ENCODE measurements at places on chromosomes 11 and 22.

DNA sequence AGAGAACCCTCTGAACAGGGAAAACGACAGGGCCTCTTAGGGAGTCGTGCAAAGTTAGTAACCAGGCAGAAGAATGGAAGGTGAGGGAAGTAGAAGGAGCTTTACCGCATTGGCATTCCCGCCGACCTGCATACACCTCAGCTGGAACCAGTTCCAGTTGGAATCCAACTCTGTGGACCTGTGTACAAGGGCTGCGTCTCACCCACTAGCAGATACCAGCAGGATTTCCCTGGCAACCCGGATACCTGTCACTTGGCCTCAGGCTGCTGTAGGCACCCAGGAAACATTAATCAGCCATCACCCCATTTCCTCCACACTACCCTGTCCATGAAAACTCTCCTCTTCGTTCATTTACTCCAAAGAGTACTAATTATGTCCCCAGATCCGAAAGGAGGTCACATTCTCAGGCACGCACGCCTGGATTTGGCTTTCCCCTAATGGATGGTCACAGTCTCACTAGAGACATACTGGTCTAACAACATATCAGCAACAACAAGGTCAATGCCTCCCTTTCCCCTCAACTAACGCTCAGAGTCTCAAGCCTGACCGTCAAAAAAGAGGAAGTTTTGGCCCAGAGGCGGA lies 842 bp downstream of the ARFGAP2 start:
- no peak for DNase-seq

GRCh38 chr22:47005506-47006408 lies 243.3 kb downstream of the TBC1D22A start:
- no peak for DNase-seq

GRCh38 chr11:46860218-46860617 lies 14.1 kb upstream of the CKAP5 start:
- no peak for DNase-seq

DNA sequence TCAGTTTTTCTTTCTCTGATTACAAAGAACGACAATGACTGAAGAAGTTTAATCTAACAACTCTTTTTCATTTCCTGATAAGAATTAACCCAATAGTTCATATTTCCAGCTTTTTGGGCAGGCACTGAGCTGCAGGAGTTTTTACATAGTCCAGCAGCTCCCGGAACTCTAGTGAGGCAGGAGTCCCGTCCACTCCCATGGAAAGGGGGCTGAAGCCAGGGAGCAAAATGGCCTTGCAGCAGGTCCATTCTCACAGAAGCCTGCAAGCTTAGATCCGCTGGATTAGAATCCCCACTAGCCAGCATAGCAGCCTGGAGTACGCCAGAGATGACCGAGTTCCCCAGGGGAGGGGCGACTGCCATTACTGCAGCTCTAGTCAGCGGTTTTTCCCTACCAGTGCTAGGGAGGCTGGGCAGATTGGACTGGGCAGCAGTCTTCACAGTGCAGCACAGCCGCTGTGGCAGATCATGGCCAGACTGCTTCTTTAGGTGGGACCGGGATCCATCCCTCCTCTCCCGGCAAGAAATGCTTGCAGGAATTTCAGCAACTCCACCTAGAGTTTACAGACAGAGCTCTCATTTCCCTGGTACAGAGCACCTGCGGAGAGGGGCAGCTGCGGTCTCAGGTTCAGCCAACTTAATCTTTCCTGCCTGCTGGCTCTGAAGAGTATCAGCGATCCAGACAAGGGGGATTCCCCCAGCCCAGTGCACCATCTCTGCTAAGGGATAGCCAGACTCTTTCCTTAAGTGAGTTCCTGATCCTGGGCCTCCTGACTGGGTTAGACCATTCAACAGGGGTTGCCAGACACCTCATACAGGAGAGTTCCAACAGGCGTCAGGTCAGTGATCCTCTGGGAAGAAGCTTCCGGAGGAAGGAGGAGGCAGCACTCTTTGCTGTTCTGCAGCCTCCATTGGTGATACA lies 742 bp upstream of the CASP4 start:
- no peak for DNase-seq

DNA sequence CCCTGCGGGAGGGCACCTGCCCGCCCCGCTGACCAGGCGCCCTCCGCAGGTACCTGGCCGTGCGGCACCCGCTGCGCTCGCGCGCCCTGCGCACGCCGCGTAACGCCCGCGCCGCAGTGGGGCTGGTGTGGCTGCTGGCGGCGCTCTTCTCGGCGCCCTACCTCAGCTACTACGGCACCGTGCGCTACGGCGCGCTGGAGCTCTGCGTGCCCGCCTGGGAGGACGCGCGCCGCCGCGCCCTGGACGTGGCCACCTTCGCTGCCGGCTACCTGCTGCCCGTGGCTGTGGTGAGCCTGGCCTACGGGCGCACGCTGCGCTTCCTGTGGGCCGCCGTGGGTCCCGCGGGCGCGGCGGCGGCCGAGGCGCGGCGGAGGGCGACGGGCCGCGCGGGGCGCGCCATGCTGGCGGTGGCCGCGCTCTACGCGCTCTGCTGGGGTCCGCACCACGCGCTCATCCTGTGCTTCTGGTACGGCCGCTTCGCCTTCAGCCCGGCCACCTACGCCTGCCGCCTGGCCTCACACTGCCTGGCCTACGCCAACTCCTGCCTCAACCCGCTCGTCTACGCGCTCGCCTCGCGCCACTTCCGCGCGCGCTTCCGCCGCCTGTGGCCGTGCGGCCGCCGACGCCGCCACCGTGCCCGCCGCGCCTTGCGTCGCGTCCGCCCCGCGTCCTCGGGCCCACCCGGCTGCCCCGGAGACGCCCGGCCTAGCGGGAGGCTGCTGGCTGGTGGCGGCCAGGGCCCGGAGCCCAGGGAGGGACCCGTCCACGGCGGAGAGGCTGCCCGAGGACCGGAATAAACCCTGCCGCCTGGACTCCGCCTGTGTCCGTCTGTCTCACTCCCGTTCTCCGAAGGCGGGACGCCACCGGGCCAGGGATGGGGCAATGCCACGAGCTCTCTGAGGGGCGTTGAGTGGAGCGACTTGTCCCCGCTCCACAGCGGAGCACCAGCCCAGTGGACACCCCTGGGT lies 1.8 kb downstream of the GALR3 start:
- no peak for DNase-seq

DNA sequence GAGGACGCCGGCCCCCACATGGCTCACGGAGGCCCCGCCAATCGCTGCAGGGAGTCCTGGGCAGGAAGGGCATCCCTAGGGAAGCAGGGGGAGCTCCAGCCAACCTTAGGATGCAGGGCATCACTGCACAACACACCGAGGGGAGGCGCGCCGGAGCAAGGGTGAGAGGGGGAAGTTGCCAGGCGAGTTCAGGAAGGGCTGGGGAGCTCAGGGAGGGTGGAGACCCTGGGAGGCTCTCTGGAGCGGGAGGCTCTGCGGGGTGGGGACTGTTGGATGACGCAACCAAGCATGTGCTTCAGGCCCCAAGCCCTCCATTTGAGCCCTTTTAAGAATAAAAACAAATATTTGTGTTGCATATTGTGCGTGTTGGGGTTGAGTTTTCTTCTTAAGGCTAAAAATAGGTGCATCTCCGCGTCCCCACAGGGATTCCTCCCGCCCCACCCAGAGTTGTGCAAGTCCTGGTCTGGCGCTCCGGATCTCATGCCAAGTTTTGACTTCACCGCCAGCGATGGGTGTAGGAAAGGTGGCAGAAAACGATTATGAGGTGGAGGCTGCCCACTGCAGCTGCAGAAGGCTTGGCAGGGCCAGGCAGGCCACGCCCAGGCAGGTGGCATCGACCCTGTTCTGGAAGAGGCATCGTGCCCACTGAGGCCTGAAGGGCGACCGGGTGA lies 65.2 kb downstream of the WNT7B start:
- DNase-seq = no peak

DNA sequence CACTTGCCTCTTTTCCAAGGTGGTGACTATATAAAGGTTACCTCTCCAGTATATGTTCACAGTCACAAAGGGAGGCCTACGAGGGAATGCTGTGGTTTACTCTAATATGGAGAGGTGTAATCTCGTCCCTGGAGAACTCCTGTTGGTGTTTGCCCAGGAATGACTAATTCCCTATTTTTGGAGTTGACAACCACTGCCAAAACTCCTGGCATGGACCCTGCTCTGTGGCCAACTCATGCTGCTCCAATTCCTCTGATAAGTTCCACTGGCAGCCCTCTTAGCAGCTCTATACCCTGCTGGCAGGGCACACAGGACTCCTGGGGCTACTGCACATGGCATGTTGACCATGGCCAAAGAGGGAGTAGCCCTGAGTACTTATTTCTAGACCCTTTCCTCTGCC lies 418.7 kb upstream of the ANO5 start:
- no peak for DNase-seq

GRCh38 chr11:112229746-112230433 lies 3.7 kb downstream of the PTS start:
- DNase-seq = no peak

- DNase-seq = no peak
These were observed 176.0 kb downstream of the ARHGAP42 start for GRCh38 chr11:100863080-100863581.

- no peak for DNase-seq
These were observed 28.6 kb downstream of the RIBC2 start for GRCh38 chr22:45442116-45442515.

DNA sequence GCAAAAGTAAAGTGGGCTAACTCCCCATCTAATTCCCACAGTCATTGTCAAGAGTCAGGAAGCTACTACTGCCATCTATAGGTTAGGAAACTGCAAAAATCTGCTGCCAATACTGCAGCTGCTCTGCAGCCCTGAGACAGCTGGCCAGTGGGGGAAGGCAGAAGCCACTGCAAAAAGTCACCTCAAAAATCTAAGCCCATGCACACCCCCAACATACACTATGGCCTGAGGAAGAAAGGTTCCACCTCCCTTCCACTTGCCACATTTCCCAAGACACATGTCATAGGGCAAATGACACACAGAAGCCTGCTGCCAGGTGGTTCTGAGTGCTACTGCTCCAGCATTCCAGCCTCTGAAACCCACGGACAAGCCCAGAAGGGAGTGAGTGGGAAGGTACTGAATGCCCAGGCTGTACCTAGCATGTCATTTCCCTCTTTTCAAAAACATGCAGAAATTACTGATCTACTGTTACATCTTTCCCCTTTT lies 36.9 kb downstream of the DGCR2 start:
- no peak for DNase-seq

- DNase-seq = no peak
These were observed 852 bp downstream of the BUD13 start for GRCh38 chr11:116771935-116772334.

GRCh38 chr22:48418831-48419230 lies 1408.8 kb downstream of the BRD1 start:
- DNase-seq = no peak

DNA sequence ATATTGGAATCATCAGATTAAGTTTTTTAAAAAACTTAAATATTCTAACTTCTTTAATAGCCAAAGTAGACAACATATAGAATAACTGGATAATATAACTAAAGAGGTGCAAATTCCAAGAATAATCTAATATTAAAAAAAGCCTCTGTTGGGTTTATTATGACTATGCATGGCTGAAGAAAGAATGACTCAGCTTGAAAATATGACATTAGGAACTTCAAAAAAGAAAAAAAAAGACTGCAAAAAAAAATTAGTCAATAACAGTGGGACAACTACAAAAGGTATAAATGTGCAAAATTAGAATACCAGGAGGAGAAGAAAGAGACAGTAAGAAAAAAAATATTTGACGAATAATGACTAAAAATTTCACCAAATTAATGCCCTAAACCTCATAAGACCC lies 1178.0 kb downstream of the JRKL start:
- DNase-seq = no peak

DNA sequence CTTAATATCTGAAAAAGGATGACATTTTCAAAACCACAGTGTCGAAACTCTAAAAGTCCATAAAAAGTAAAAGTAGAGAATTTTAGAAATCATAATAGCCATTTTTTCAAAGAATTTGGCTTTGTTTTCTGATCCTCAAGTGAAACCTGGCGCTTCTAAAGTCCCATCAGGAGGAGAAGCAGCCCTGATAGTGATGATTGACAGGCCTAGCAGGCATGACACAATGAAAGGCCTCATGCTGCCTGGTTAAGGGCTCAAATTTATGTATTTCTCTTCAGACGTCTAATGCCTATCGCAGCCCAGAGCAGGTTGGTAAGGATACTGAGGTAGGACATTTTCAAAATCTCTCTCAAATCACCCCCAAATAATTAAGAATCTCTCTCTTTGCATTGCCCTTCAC lies 3.9 kb upstream of the DEUP1 start:
- DNase-seq = no peak

GRCh38 chr11:8083088-8083395 lies 2.0 kb downstream of the TUB start:
- DNase-seq = no peak

GRCh38 chr22:46650078-46650810 lies 30.1 kb downstream of the GRAMD4 start:
- no peak for DNase-seq

GRCh38 chr22:50162391-50162956 lies 8.1 kb upstream of the PANX2 start:
- no peak for DNase-seq

DNA sequence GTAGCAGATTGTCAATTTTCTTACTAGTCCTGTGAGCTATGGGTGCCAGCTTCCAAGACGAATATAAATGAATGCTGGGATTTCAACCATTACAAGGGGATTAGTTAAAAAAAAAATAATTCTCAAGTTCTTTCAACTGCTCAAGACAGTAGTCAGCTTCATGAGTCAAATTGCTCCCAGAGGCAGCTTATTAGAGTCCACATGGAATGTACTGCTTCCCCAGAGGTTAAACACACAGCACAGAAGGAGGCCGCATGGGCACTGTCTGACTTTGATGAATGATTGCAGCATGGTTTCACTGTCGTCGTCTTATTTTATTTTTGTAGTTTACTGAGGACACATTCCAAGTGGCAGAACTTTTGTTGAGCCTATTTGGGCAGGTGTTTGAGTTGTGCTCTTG lies 563.2 kb downstream of the TMEM135 start:
- DNase-seq = no peak

DNA sequence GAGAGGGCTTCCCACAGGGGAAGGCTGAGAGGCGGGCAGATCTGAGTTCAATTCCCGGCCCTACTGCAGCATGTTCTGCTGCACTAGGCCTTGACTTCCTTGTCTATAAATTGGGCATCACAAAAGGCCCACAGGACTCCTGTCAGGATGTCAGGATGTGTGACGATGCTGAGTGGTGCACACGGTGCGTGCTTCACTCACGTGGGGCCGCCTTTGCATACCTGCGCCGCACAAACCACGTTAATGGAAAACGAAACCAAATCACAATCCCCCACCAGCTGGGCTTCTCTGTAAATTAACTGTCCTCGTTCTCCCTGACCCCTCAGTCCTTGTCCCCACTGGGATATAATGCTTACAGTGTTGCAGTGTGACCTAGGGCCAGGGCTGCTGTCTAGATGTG lies 32.3 kb upstream of the TSPAN18 start:
- DNase-seq = no peak

- no peak for DNase-seq
These were observed 8.8 kb downstream of the ZBED4 start for GRCh38 chr22:49862496-49862776.
